ENCODE measurements at places on chromosomes 6 and 20.

GRCh38 chr6:168527451-168528210, 86.6 kb downstream of the SMOC2 start:
- no peaks in the 10 kb centered on the region for H3K36me3 ChIP-seq
- H3K27me3 ChIP-seq, result peaks cover 4% of the 10 kb centered on the region
- H3K4me1 ChIP-seq, result peaks cover 12% of the 10 kb centered on the region
- H3K4me3 ChIP-seq, result no peak overlapping the region
- DNase-seq, result no peak
- H3K27ac ChIP-seq, result no peak overlapping the region

DNA sequence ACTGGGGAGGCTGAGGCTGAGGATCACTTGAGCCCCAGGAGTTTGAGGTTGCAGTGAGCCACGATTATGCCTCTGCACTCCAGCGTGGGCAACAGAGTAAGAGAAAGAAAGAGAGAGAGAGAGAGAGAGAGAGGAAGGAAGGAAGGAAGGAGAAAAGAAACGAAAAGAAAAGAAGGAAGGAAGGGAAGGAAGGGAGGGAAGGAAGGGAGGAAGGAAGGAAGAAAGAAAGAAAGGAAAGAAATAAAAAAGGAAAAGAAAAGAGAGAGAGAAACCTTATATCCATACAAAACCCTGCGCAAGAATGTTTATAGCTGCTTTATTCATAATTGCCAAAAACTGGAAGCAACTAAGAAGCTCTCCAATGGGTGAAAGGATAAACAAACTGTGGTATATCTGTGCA, 8.1 kb upstream of the HSPA12B start:
- peaks cover 18% of the 10 kb centered on the region for H3K27me3 ChIP-seq
- H3K4me3 ChIP-seq, result no peak overlapping the region
- peaks cover 15% of the 10 kb centered on the region for H3K4me1 ChIP-seq
- no peaks in the 10 kb centered on the region for H3K36me3 ChIP-seq
- H3K27ac ChIP-seq, result no peak overlapping the region

DNA sequence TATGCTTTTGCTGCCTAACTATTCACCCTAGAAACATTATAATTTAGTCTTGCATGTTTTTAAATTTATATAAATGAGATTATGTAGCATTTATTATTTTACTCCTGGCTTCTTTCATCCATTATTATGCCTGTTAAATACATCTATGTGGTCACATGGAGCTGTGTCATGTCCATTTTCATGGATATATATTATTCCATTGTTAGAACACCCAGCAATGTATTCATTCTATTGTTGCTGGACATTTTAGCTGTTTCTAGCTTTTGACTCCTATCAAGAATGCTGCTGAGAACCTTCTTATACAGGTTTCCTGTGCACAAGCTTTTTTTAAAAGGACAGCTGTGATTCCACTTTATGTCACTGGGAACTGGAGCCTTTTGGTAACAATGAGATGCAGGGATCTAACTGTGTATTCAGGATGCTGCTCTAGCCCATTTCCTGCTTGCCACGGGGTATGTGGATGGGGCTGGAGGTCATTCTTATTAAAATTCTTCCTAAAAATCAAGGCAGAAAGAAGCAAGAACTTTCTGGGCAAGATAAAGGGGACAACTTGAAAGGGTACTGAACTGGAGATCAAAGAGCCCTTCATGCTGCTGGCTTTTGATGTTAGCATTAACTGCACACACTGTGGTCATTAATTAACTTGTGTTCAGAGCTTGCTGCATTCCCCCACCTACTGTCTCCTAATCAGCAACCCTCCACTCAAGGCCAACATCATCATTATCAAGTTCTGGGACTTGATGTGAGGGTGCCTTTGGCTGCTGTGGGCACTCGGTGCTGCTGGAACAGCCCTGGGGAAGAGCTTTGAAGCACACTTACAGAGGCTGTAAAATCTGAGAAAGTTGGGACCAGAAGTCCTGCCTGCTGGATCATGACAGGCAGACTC, 96.6 kb upstream of the AKIRIN2 start:
- no peaks in the 10 kb centered on the region for H3K27me3 ChIP-seq
- H3K36me3 ChIP-seq, result no peaks in the 10 kb centered on the region
- H3K4me3 ChIP-seq, result no peak overlapping the region
- H3K27ac ChIP-seq, result no peak overlapping the region
- DNase-seq, result no peak
- peaks cover 33% of the 10 kb centered on the region for H3K4me1 ChIP-seq

GRCh38 chr6:16592223-16592911, 168.9 kb downstream of the ATXN1 start:
- peaks cover 9% of the 10 kb centered on the region for H3K4me1 ChIP-seq
- H3K27me3 ChIP-seq, result no peaks in the 10 kb centered on the region
- H3K27ac ChIP-seq, result no peak overlapping the region
- no peaks in the 10 kb centered on the region for H3K36me3 ChIP-seq
- DNase-seq, result no peak

DNA sequence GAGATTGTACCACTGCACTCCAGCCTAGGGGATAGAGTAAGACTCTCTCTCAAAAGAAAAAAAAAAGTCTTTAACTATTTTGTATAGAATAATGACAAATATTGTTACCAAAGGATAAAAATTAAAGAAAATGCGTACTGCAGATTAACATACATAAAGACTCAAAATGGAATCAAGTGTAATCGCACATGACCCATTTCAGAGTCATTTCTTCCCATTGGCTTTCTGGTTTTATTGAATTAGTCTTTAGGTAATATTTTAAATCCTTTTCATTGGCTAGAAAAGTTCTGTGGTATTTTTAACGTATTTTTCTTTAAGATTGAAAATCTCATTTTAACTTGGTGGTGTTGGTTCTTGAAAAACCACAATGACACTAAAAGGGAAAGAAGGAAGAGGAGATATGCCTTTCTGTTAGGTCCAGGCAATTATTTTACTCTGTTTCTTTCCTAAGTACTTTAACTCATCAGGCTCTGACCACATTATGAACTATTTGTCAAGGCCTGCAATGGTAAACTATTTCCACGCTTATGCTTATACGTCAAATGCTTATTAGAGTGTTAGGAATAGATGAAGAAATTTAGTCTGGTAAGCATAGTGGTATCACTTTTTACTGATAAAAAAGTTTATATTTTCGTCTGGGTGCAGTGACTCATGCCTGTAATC, 52.3 kb downstream of the PLEKHG1 start:
- H3K4me3 ChIP-seq, result no peak overlapping the region
- no peaks in the 10 kb centered on the region for H3K36me3 ChIP-seq
- DNase-seq, result no peak
- H3K4me1 ChIP-seq, result 0 out of 2 replicates have a peak, but pooled peaks cover 6% of the 10 kb centered on the region
- no peak overlapping the region for H3K27ac ChIP-seq

DNA sequence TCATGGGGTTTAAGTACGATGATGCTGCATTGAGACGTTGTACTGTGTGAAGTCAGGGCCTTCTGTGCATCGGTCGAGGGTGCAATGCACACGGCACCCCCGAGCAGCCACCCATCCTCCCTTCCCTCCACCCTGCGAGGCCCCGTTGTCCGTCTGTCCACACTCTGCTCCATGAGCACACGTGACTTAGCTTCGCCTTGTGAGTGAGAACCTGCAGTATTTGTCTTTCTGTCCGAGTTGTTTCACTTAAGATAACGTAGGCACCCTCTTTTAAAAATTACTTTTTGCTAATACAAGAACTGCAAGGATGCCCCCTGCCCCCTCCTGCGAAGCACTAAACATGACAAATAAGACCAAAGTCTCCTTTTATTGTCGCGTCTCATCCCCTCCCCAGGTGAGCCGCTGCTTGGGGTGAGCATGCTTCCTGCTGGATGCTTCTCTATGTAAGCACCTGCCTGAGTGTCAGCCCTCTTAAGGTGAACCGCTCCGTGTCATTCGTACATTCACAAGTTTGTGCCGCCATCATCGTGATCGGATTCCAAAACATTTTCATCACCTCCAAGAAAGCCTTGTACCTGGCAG, 3.6 kb upstream of the RBBP8NL start:
- no peak overlapping the region for H3K27ac ChIP-seq
- no peak for DNase-seq
- H3K36me3 ChIP-seq, result no peaks in the 10 kb centered on the region
- H3K4me3 ChIP-seq, result no peak overlapping the region
- no peaks in the 10 kb centered on the region for H3K27me3 ChIP-seq
- H3K4me1 ChIP-seq, result peaks cover 36% of the 10 kb centered on the region

Data from WTC11 (cell line).